ENCODE measurements at places on chromosomes 4 and X. TPM values are rescaled to one million over a fixed set of nuclear protein-coding genes. Genes with fewer than 3 reads are reported as not detected.
A peak's percentile ranks its signal among the peaks of the same experiment; 100 is the strongest.

PDZD11 gene
- total RNA-seq, result 27.7 TPM

VEGFC gene
- 16.2 TPM for total RNA-seq

CPZ gene
- 0.29 TPM for total RNA-seq

CENPVL1 gene
- not detected for total RNA-seq

MAGEA2 gene
- not detected for total RNA-seq

SLAIN2 gene
- total RNA-seq, result 32.1 TPM

SPATA4 gene
- 0.40 TPM for total RNA-seq

FRG2 gene
- not detected for total RNA-seq

LNX1 gene
- total RNA-seq, result 12.9 TPM

DNA sequence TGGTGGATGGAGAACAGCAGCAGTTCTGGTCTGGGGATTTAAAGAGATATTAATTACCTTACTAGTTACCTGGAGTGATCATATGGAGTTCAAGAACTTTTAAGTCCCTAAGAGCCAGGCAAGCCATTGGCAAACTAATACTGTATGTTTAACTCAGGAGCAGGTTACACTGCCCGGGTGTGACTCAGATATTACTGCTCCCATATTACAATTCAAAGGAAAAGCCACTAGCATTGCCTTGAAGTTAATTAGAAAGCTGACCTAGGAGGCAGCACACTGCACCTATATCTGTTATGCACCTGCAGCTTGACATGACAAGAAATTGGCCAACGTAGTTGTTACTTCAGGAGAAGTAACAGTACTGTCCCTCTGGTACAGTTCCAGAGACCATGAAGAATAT, 47.2 kb downstream of the GRK4 start:
- no peaks in the 10 kb centered on the region for H3K27me3 ChIP-seq
- H3K4me1 ChIP-seq, result no peaks in the 10 kb centered on the region
- DNase-seq, result no peak
- peak overlapping the region; percentile 33 for H3K27ac ChIP-seq
- no peaks in the 10 kb centered on the region for H3K36me3 ChIP-seq

DNA sequence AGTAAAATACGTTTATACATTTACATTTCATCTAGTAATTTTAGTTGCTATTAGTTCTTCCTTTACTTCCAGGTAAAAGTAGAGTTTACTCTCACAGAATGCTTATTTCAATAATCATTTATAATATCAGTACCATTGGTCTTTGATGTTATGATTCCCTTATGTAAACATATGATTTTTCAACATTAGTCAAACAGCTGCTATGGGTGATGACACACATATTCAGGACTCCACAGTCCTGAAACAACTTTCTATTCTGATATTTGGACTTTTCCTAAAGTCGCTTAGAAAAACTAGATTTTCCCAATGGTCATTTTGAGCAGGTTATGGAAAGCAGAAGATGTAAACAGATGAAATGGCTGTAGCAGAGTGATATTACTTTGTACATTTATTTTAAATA, 369.8 kb downstream of the UNC5C start:
- H3K4me3 ChIP-seq, result no peak overlapping the region
- H3K36me3 ChIP-seq, result no peaks in the 10 kb centered on the region
- no peak for DNase-seq
- H3K4me1 ChIP-seq, result no peaks in the 10 kb centered on the region
- no peaks in the 10 kb centered on the region for H3K27me3 ChIP-seq
- no peak overlapping the region for H3K27ac ChIP-seq

GRCh38 chrX:19798423-19798822, 89.0 kb downstream of the SH3KBP1 start:
- no peak for DNase-seq
- H3K27me3 ChIP-seq, result no peaks in the 10 kb centered on the region
- no peak overlapping the region for H3K4me3 ChIP-seq
- no peaks in the 10 kb centered on the region for H3K36me3 ChIP-seq

- H3K27me3 ChIP-seq, result no peaks in the 10 kb centered on the region
- peak overlapping the region; percentile 10 for H3K27ac ChIP-seq
- no peak overlapping the region for H3K4me3 ChIP-seq
- no peaks in the 10 kb centered on the region for H3K4me1 ChIP-seq
- no peak for DNase-seq
Measured at GRCh38 chr4:125739760-125740159, 425.0 kb downstream of the FAT4 start.

GRCh38 chr4:6876440-6876839, 33.2 kb upstream of the TBC1D14 start:
- no peak for DNase-seq
- no peaks in the 10 kb centered on the region for H3K36me3 ChIP-seq
- H3K4me1 ChIP-seq, result no peaks in the 10 kb centered on the region
- no peak overlapping the region for H3K4me3 ChIP-seq
- no peak overlapping the region for H3K27ac ChIP-seq

- H3K4me1 ChIP-seq, result no peaks in the 10 kb centered on the region
- H3K4me3 ChIP-seq, result no peak overlapping the region
- DNase-seq, result no peak
Measured at GRCh38 chr4:23884261-23884660, 5.6 kb downstream of the PPARGC1A start.

DNA sequence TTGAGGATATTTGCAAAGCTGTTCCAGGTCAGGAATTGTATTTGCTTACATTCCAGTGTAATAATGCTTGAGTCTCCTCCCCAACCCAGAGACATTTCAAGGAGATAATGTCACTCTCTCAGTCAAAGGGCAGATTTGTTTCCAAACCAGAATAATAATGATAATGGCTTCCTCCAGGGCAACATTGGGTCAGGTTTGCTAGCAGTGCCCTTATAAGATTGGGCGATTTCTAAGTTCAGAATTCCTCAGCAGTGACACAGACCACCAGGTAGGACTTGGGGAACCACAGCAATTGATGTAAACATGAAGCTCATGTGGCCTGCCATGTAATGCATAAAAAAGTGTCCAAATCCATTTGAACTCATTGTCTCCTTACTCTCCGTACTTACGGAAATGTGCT, 125.2 kb downstream of the BMP15 start:
- no peaks in the 10 kb centered on the region for H3K4me1 ChIP-seq
- no peak overlapping the region for H3K27ac ChIP-seq
- no peak overlapping the region for H3K4me3 ChIP-seq
- DNase-seq, result no peak

DNA sequence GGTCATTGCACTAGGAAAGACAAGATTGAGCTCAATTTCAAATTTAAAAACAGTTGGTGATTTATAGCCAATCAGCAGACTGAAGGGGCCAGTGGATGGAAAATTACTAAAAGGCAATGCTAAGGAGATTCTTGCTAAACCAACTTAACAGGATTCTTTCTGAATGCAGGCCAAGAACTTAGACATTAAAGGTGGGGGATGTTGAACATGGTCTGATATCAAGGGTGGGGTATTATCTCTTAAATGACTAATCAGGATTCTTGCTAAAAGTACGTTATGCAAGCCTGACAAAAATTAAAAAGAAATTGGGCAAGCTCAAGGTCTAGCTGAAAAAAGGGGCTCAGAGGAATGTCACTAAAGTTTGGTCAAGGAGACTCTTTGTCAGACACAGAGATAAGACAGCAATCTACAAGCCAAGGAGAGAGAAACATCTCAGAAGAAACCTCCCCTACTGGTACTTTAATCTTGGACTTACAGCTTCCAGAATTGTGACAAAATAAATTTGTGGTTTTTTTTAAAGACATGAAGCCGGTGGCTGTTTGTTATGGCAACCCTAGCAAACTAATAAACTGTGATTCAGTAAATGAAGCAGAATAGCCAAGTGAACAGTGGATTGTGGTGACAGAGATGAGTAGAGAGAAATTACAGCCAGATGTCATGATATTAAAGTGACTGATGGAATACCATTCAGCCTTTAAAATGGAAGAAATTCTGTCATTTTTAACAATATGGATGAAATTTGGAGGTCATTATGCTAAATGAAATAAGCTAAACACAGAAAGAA, 120.3 kb upstream of the KLHL4 start:
- no peak overlapping the region for H3K4me3 ChIP-seq
- no peak overlapping the region for H3K27ac ChIP-seq
- no peaks in the 10 kb centered on the region for H3K27me3 ChIP-seq
- H3K36me3 ChIP-seq, result no peaks in the 10 kb centered on the region

DNA sequence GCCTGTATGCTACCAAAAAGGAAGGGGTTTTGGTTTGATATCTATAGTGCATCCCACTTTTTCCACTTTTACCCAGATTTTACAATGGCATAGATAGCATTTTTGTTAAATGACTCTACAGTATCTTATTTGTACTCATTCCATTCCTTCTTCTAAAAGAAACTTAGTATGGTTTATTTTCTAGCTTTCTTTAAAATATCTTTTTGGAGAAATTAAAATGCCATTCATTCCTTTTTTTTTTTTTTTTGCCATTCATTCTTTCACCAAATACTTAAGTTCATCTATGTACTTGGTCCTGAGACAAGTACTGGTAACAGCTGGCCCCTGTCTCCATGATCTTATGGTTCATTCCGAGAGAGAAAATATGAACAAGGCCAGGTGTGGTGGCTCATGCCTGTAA, 49.1 kb downstream of the MID1 start:
- H3K4me3 ChIP-seq, result no peak overlapping the region
- H3K27ac ChIP-seq, result no peak overlapping the region
- H3K4me1 ChIP-seq, result no peaks in the 10 kb centered on the region
- no peak for DNase-seq
- no peaks in the 10 kb centered on the region for H3K36me3 ChIP-seq

DNA sequence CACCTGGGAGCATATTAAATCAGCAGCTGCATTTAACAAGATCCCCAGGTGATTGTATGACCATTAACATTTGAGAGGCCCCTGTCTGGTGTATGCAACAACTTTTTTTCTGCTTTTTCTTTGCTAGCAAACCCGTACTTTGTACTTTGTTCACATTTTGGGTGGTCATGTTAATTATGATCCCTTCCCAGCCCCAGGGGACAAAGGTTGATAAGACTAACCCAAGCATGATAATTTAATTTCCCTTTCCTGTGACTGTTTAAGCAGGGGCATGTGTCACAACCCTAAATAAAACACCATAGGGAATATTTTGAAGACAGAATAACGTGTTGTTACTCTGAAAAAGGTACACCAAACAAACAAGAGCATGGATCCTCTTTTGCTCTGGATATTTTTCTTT, 332.0 kb downstream of the PCDH18 start:
- DNase-seq, result no peak
- H3K27me3 ChIP-seq, result no peaks in the 10 kb centered on the region
- H3K4me1 ChIP-seq, result no peaks in the 10 kb centered on the region
- no peak overlapping the region for H3K27ac ChIP-seq
- H3K36me3 ChIP-seq, result no peaks in the 10 kb centered on the region
- no peak overlapping the region for H3K4me3 ChIP-seq

- no peak for DNase-seq
- no peaks in the 10 kb centered on the region for H3K27me3 ChIP-seq
- no peak overlapping the region for H3K4me3 ChIP-seq
- no peaks in the 10 kb centered on the region for H3K36me3 ChIP-seq
Measured at GRCh38 chr4:145452447-145453162, 29.0 kb upstream of the SMAD1 start.

GRCh38 chr4:7341491-7342222, 93.1 kb downstream of the PSAPL1 start:
- no peak overlapping the region for H3K27ac ChIP-seq
- H3K4me3 ChIP-seq, result no peak overlapping the region
- H3K27me3 ChIP-seq, result no peaks in the 10 kb centered on the region
- no peaks in the 10 kb centered on the region for H3K36me3 ChIP-seq
- no peaks in the 10 kb centered on the region for H3K4me1 ChIP-seq
- no peak for DNase-seq

GRCh38 chr4:74653331-74654229, 140.7 kb downstream of the BTC start:
- H3K4me1 ChIP-seq, result no peaks in the 10 kb centered on the region
- no peaks in the 10 kb centered on the region for H3K27me3 ChIP-seq
- H3K4me3 ChIP-seq, result no peak overlapping the region
- H3K27ac ChIP-seq, result no peak overlapping the region
- no peak for DNase-seq

DNA sequence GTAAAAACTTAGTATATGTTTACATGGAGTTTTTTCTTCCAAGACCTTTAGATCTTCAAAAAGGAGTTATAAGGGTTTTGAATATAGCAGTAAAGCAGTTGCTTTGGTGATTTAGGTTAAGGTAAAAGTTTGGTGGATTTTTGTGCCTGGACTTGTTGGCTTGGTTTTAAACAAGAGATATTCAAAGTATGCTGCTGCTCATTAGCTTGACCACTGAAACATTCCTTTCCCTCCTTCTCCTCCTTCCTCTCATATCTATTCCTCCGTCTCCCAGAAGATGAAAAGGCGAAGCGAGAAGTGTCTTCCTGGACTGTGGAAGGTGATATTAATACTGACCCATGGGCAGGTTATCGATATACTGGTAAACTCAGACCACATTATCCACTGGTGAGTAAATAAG, 38.4 kb downstream of the METAP1 start:
- no peaks in the 10 kb centered on the region for H3K36me3 ChIP-seq
- H3K27ac ChIP-seq, result no peak overlapping the region
- H3K27me3 ChIP-seq, result no peaks in the 10 kb centered on the region
- H3K4me3 ChIP-seq, result no peak overlapping the region
- DNase-seq, result no peak

Measured in uterus (tissue), 4 donors.